ENCODE measurements at places on chromosomes 1 and 21.
A peak's percentile ranks its signal among the peaks of the same experiment; 100 is the strongest.

DNA sequence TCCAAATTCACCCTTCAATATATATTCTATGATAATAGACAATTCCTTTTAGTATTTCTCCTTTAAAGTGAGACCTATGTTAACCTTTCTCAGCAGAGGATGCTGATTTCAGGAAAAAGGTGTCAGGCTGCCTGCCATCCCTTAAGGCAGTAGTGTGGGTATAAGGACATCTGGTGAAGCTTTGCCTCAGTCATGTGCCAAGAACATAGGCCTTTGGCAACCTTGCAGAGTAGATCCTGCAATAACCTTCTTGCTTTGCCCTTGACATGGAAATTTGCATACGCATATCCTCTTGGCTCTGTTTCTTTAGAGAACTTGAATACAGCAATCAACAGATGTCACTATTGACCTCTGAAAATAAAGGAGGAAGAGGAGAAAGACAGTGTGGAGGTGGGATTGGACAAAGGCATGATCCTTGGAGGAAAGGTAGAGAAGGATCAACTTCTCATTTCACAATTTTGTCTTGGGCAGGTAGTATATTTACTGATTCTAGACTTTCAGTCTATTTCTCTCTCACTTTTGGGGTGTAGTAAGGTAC is 21.1 kb upstream of the ZRANB2 start:
- no peak for DNase-seq

DNA sequence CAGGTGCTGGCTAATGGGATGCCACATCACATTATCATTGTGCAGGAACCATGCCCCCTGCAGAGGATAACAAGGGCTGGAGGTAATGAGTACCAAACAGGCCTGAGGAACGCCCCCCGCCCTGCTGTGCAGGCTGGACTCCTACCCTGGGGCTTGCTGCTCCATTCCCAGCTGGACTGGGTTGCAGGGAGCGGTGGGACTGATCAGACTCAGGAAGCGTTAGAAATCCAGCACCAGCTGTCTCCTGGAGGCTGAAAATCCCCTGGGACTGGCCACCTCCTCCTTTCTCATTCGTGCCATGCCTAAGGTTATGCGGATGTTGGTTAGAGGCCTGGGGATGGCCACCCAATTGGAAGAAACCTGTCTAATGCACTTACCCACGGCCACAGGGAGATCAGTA is 36.9 kb upstream of the POU3F1 start:
- DNase-seq: no peak

GRCh38 chr1:53502641-53503432 is 43.6 kb downstream of the DMRTB1 start:
- DNase-seq: no peak

GRCh38 chr21:29549614-29550013 is 250.9 kb downstream of the BACH1 start:
- no peak for DNase-seq

DNA sequence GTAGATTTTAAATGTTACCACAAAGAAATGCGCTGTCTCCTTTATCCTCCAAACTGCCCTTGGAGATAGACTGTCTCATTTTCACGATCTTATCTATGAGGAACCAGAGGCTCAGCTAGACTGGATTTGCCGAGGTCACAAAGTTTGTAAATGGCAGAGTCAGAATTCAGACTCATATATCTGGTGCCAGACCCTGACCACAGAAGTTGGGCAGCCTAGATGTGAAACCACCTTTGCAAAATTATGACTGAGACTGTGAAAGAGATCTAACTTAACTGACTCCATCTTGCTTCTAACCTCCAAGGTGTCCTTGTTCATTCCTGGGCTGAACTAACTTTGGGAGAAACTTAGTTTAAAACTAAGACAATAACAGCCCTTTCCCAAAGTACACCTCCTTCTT is 14.1 kb downstream of the CNR2 start:
- DNase-seq: no peak

DNA sequence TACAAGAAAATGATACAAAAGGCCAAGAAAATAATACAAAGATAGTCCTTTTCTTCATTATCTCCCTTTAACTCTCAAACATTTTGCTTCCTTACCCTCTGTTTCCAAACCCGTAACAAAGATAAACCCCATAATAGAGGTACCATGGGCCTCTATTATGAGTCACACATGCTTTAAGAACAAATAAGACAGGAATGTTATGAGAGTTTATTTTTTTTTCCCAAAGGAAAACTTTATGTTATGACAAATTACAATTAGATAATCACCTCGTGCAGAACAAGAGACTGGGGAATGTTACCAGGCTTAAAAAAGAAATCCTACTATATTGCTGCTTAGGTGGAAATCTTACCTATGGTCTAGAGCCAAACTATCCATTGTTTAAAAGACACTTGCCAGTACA is 272.0 kb downstream of the BRINP3 start:
- DNase-seq: no peak

- no peak for DNase-seq
Observed at GRCh38 chr1:942864-943533, 16.1 kb downstream of the NOC2L start.

- no peak for DNase-seq
Observed at GRCh38 chr1:14915356-14916054, 238.0 kb upstream of the TMEM51 start.

DNA sequence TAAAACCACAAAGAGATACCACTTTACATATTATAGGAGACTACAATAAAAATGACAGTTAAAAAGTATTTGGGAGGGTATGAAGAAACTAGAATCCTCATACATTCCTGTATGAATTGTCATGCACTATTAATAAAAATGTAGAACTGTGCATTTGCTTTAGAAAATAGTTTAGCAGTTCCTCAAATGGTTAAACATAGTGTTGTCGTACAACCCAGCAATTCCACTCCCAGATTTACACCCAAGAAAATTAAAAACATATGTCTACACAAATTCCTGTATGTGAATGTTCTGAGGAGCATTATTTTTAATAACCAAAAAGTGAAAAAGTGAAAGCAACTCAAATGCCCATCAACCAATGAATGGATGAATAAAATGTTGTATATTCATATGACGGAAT is 23.1 kb upstream of the PDE4B start:
- no peak for DNase-seq

DNA sequence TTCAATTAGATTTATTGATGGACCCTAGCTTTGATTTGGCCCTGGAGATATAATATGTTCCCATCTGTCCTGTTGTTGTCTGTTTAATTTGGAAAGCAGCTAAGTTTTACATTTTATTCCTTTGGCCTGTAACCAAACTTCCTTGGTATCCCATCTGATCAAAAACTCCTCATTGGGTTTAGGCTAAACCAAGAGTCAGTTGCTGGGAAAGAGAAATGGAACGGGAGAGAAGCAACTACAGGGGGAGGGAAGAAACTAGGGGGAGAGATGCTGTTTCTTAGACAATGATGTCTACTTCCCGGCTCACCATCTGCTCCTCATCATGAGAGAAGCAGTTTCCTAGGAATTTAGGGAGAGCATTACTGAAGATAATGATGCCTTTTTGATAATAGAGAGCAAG is 141.8 kb downstream of the SYT2 start:
- DNase-seq: no peak

DNA sequence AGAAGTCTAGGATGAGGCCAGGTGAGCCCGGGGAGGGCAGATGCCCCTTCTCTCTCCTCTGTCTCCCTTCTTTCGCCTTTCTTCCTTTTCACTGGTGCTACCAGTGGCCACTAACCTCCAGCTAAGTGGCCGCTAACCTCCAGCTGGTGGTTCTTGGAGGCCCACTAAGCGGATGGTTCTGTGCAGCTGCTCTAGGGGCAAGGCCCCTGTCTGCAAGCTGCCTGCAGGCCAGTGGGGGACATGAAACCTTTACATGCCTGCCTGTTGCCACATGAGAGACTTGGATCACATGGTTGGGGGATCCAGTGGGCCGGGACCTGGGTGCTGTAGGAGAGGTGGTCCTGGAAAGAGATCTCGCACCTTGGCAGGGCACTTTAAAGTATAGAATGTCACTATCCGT is 17.7 kb downstream of the IKBKE start:
- no peak for DNase-seq

GRCh38 chr1:199978408-199978940 is 49.0 kb upstream of the NR5A2 start:
- DNase-seq: no peak

GRCh38 chr1:147598621-147599361 is 57.5 kb downstream of the BCL9 start:
- peak; percentile 5 for DNase-seq

- DNase-seq: no peak
Observed at GRCh38 chr1:241695246-241696171, 43.4 kb downstream of the WDR64 start.

GRCh38 chr1:109787211-109787844 is 23.6 kb upstream of the EPS8L3 start:
- DNase-seq: no peak

DNA sequence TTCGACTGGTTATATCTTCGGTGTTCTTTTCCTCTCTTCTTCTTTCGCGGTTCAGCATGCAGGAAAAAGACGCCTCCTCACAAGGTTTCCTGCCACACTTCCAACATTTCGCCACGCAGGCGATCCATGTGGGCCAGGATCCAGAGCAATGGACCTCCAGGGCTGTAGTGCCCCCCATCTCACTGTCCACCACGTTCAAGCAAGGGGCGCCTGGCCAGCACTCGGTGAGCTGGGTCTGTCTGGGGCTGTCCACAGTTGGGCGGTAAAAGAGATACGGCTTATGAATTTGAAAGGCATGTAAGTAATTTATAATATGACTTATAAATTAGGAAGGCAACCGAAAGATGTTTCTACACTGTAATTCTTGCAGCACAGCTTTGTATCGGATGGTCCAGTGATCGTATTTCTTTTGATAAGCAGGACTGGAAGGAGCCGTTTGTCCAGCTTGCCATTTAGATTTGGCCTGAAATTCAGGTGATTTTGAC is 334 bp downstream of the CTH start:
- no peak for DNase-seq

GRCh38 chr1:177571485-177572076 is 398.3 kb downstream of the SEC16B start:
- no peak for DNase-seq

DNA sequence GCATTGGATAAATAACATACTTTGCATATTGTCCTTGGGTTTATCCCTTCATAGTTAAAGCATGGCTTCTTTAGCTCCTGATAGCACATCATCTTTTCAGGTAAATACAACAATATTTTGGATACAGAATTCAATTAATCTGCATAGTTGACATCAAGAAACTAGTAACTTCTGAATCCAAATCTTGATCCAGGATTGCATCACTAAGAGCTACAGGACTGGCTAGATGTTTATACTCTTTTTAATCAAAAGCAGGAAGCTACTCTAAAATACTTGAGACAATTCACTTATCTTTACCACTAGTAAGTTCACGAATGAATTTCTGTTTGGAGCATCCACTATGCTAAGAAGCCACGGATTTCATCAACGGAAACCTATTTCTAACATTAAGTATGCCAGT is 54.2 kb upstream of the SLC44A3 start:
- DNase-seq: no peak

DNA sequence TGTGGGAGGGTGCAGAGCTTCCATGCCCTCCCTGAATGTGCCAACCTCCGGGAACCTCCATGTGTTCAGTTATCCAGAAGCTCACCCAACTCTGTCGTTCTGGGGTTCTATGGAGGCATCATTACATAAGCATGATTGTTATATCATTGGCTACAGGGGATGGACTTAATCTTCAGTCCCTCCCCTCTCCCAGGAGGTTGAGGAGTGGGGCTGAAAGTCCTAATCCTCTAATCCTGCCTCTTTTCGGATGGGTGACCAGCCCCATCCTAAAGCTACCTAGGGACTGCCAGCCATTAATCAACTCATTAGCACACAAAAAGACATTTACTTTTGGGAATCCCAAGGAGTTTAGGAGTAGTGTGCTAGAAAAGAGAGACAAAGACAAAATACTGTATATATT is 32.0 kb upstream of the PSEN2 start:
- DNase-seq: no peak

DNA sequence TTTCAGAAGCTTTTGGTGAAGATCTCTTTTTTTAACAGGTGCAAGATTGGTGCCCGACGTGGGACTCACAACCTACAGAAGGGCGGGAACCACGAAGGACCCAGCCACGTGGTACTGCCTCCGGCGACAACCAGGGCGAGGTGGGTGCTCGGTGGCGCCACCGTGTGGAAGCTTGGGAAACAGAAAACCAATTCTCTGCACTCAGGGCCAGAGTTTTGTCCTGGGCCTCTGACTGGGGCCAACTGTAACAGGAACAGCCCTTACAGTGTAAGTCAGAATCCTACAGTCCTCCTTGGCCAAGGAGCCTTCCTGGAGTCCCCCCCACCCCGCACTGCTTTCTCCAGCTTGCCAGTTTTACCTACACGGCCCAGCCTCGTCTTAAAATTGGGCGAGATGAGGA is 11.6 kb upstream of the S100A7A start:
- peak; percentile 48 for DNase-seq

DNA sequence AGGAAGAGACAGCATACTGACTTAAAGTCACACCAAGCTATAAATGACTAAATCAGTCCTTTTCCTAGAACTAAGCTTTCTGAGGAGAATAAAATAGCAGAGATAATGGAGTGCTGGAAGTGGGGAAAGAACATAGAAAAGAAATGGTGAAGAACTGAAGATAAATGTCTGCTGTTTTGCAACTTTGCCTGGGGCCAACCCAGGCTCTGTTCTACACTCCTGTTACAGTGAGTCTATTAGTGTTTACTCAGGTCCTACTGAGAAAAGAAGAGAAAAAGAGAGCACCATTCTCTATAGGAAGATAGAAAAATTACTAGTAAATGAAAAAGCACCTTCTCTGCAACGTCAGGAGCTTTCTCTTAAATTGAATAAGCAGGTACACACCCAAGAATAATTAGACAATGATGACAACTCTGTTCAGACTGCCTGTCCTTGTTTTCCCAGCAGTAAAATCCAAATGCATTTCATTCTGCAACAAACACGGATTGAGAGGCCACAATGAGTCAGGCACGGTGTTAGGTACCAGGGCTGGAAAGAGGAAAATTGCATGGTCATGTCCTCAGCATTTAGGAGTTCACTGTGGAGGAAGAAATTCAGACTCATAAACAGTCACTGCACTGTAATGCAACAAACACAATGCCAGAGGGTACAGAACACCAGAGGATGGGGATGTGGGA is 139.4 kb upstream of the CAMK1G start:
- no peak for DNase-seq

DNA sequence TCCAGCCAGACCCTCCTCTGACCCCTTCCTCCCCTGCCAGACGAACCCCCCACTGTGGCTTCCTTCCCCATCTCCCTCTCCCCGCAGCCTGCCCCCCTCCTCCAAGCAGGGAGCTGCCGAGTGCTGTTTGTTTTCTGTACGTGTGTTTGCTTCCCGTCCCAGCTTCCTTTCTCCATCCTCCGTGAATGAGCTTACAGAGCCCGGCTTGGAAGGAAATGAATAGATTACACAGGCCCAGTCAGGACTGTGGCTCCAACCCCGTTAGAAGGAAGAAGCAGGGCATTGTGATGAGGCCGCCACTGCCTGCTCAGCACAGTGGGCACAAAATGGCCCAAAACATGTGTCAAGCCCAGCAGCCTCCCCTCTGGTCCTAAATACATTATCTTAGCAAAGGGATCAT is 123.2 kb downstream of the IGSF21 start:
- no peak for DNase-seq

- DNase-seq: no peak
Observed at GRCh38 chr1:32771561-32772280, 45.4 kb downstream of the YARS1 start.

- no peak for DNase-seq
Observed at GRCh38 chr1:35452106-35452774, 105.0 kb downstream of the KIAA0319L start.
